Heart left ventricle (tissue), 16 donors: ENCODE measurements at places on chromosomes 4 and X. TPM values are rescaled to one million over a fixed set of nuclear protein-coding genes. Genes with fewer than 3 reads are reported as not detected.

DNA sequence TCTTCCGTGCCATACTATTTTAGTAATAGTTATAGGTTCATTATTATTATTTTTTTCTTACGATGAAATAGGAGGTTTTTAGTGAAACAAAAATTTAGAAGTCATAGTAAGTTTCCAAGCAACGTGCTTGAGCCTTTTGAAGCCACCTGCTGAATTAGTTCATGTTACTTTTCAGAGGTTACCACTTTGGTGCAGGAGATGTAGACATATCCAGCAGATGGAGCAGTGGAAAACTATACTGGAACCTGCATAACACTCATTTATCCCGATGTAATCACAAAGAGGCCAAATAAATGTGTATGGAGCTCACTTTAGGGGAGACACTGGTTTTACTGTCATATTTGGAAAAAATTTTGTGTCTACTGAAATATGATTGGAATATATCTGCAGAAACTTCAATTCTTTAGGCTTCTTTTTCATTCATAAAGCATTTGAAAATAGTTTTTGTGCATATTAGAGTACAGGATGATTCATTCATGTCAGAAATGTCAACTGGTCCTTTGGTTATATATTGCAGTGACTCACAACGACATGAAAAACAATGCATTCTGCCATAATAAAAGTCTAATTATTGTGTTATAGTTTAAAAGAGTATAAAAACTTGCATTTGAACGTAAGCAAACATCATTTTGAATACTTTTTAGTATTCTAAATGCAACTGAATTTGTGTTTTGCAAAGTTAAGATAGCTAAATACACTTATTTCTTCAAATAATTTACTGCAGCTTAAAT is 2182.9 kb upstream of the TENM3 start:
- DNase-seq, result no peak

GRCh38 chrX:16633754-16634153 is 16.2 kb upstream of the S100G start:
- no peak for DNase-seq

DNA sequence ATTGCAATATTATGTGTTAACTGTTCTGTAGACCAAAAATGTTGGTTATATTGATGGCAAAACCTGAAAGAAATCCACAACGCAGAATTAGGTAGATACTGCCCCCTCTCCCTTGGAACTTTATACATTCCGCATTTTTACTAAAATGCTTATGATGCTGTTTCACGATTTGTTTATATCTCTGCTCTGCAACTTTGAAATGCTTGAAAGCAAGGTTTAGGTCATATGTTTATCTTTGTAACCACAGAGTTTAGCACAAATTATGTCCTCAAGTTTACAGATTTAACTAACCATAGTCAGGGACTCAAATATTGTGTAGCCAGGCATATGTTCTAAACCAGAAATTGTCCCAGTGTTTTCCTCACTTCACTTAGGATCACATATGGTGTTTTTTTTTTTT is 66.1 kb upstream of the H2AZ1 start:
- no peak for DNase-seq

GRCh38 chrX:10633722-10634121 is 13.3 kb upstream of the MID1 start:
- DNase-seq, result peak; percentile 19

DNA sequence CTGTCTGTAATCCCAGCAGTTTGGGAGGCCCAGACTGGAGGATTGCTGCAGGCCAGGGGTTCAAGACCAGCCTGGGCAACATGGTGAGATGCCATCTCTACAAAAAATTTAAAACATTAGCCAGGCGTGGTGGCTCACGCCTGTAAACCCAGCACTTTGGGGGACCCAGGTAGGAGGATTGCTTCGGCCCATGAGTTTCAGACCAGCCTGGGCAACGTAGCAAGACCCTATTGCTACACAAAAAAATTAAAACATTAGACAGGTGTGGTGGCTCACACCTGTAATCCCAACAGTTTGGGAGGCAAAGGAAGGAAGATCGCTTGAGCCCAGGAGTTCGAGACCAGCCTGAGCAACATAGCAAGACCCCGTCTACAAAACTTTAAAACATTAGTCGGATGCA is 1.3 kb downstream of the DHRSX start:
- no peak for DNase-seq

GRCh38 chr4:86556791-86557415 is 37.2 kb upstream of the PTPN13 start:
- DNase-seq, result no peak

DNA sequence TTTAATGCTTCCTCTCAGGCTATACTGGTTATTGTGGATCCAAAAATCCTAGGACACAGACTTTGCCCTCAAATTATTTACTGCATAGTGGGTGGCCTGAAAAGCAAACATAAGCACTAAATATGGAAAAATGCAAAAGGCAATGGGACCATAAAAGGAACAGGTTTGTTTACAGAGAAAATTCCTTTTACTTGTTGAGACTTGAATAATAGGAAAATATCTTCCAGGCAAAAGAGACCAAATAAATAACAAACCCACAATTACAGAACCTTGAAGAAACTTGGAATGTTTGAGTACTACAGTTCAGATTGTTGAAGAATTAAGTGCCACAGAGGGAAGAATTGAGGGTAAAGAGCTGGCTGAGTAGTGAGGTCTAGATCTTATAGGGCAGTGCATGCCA is 711.0 kb downstream of the C4orf33 start:
- no peak for DNase-seq

- DNase-seq, result no peak
Observed at GRCh38 chr4:122772986-122773385, 40.5 kb downstream of the BBS12 start.

- DNase-seq, result no peak
Observed at GRCh38 chrX:123993326-123993725, 31.8 kb downstream of the STAG2 start.

LNX1 gene
- 8.9 TPM for total RNA-seq

- DNase-seq, result no peak
Observed at GRCh38 chrX:51608126-51608525, 10.6 kb downstream of the CENPVL3 start.

- peak; percentile 77 for DNase-seq
Observed at GRCh38 chrX:39688576-39689375, 409.0 kb downstream of the BCOR start.

DNA sequence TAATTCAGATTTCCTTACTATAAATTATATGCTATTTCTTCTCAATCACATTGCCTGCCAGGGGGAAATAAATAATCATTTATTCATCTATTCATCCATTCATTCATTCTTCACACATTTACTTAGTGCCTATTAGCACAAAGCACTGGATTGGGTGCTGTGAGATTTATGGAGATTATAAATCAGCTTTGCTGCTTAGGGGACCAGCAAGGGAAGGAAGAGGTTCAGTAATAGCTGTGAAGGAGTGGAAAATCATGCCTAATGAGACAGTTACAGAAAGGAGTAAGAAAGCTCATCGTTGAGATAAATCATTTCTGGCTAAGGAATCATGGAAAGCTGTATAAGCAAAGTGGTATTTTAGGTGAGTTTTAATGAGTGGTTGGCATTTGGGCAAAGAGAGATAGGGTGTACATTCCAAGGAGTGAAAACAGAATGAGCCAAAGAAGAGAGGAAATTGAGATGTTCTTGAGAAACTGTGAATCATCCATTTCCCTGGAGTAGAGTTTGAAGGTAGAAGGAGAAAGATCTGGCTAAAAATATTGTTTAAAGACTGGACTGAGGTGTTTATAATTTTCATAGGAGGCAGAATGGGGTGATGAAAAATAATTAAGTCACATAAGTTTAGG is 9.6 kb downstream of the ARSJ start:
- DNase-seq, result no peak

NDUFA1 gene
- total RNA-seq, result 487 TPM

GPRASP1 gene
- 3.9 TPM for total RNA-seq

DAPP1 gene
- total RNA-seq, result 4.3 TPM

- DNase-seq, result no peak
Observed at GRCh38 chr4:26779674-26780073, 81.0 kb upstream of the STIM2 start.

DNA sequence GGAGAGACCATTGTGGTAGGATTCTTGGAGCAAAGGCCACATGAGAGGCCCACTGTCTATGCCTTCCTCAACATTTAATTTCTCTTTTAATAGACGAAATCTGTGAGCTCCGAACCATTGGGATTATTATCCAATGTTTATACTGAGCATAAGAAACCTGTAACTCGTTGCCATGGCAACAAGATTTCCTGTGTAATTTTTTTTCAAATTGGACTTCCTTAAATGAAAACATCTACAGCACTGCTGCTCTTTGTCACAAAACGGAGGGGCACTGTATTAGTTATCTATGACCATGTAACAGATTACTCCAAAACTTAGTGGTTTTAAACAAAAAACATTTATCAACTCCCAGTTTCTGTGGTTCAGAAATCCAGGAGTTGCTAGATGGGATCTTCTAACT is 38.7 kb downstream of the PPP1R2C start:
- no peak for DNase-seq

- DNase-seq, result peak; percentile 47
Observed at GRCh38 chr4:56505269-56506130, at the start of gene ARL9. ARL9 (plus strand) TSS chr4:56505791; CDS start chr4:56505863, 72 bp downstream.

DNA sequence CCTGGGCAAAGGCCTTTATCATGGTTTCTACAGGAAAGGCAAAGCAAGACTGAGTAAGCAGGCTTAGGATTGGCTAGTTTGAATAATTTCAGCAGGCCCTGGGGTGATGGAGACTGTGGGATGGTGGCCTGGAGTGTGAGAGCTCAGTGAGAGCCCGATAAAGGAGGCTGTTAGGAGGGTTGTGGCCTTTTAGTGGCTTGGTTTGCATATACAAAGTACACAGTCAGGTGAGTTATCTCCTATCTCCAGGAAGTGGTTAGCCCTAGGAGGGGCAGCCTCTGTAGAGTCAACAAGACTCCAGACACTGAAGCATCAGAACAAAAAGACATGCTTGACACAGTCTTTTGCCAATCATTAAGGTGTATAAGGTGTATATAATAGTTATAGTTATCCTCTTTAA is 157.2 kb downstream of the CFAP299 start:
- DNase-seq, result no peak

ZFX gene
- 36.8 TPM for total RNA-seq

SYP gene
- 0.49 TPM for total RNA-seq

GLRA3 gene
- total RNA-seq, result not detected

DNA sequence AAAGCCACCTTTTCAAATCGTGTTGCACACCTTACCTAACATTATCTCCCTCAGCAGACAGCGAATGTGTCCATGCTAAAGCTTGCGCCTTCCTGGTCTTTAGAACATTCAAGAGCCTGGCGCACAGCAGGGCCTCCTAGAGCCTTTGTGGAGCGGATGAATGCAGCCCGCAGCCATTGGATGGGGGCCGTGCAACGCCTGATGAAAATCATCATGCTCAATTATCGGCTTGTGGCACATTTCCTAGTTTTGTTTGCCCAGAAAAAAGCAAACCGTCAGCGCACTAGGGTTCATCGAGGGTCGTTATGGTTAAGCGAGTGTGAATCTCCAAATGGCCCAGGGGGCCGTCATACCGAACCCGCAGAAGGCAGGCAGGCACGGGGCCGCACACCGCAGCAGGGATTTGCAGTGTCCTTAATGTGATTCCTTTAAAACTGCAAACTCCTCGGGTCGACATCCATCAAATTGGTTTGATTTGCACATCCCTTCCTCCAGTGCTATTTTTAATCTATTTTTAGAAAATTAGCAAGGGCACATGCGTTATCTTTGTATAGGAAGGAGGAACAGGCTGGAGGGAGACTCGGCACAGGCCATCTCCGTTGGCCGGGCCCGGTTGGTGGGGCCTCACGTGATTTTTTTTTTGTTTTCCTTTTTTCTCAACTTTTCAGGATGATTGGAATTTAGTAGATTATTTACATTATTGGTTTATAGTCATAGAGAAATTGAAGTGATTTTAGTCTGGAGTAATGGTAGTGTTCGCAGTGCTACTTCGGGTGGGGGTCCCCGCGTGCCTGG is 53.1 kb downstream of the ABLIM2 start:
- DNase-seq, result no peak

DNA sequence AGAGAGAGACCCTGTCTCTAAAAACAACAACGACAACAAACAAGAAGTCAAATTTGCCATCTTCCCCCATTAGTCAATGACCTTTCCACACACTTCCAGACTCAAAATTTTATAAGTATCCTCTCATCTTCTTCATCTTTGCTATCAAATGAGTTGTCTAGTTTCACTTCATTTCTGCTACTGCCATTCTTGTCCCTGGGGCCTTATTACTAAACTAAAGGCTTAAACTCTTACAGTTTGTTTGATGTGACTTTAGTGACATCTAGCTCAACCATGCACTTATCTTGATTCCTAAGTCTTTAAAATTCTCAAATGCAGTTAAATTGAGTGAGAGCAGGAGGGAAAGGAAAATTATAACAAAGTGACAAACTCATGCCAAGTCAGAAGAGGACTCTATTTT is 271.8 kb upstream of the GK2 start:
- no peak for DNase-seq

DNA sequence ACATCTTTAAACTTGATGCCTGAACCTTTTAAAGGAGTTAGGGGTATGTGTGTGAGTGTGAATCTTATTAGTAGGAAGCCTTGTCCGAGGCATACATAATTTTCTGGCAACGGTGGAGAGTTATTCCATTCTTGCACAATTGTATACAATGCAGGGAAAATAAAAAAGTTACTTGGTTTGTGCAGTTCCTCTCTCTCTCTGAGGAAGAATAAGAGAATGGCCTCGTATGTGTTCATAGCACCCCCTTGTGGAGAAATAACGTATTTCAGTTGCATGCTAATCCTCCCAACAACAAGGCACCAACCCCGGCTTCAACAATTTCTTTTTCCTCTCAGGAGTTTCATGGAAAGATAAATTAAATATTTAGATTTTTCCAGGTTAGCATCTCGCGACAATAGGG is 33.7 kb upstream of the FGF13 start:
- no peak for DNase-seq

NBDY gene
- total RNA-seq, result 29.7 TPM

DNA sequence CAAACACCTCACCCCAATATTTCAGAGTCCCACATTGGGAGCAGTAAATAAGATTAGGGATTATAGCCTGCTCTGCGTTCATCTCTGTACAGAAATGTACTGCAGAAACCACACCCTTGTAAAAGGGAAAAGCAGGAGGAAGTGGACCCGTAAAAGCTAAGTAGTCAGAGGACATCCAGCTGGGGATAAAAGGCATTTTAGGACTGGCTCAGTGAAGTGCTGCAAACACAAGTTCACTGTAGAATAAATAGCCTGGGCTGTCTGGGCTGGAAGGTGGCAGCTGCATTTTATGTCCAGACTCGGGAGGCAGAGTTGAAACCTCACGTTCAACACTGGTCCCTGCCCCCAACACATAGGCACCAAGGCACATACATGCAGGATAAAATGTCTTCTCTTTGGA is 178.7 kb upstream of the FAT1 start:
- DNase-seq, result no peak

GRCh38 chrX:123222920-123223319 is 38.8 kb downstream of the GRIA3 start:
- DNase-seq, result no peak
